ENCODE measurements at places on chromosomes 4 and X.

GRCh38 chrX:74924449-74925224, 615 bp downstream of the NEXMIF start:
- no peak for DNase-seq

- DNase-seq: peak; percentile 18
These were observed 82.6 kb downstream of the HADH start for GRCh38 chr4:108072300-108072699.

- DNase-seq: no peak
These were observed 4.7 kb downstream of the TMSB4X start for GRCh38 chrX:12979616-12980015.

GRCh38 chrX:23694606-23695005, 27.3 kb downstream of the PRDX4 start:
- no peak for DNase-seq

- DNase-seq: no peak
These were observed 50.5 kb downstream of the HELT start for GRCh38 chr4:185068837-185069236.

DNA sequence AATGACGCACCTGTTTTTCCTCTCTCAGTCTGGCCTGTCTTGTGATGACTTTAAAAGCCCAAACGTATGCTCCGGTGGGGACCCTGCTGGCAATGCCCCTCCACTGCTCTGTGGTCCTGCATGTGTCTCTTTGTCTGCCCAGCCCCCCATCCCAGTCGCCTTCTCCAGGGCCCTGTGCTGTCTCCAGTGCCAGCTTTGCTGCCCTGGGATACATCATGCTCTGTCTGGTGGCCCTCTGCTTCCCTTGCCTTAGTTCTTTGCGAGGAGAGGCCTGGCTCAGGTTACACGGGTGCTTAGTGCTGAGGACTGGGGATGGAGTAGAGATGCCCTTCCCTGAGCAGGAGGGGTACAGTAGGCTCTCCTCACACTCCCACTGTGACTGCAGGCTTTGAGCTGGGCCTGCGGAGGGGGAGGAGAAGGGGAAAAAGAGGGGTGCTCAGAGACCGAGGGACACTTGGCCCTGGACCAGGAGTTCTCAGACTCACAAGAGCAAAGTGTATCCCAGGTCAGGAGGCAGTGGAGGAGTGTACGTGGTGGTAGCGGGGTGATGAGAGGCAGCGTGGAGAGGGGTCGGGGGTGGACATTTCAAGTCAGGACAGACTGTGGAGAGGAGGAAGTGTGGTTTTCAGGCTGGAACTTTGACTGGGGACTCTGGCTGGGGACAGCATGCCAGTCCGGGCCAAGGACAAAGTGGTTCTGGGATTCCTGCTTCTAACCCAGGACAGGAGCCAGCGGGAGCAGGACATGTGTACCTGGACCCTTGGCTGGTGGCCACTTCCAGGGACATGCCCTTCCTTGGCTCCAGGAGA, 2.8 kb downstream of the APLN start:
- DNase-seq: no peak

DNA sequence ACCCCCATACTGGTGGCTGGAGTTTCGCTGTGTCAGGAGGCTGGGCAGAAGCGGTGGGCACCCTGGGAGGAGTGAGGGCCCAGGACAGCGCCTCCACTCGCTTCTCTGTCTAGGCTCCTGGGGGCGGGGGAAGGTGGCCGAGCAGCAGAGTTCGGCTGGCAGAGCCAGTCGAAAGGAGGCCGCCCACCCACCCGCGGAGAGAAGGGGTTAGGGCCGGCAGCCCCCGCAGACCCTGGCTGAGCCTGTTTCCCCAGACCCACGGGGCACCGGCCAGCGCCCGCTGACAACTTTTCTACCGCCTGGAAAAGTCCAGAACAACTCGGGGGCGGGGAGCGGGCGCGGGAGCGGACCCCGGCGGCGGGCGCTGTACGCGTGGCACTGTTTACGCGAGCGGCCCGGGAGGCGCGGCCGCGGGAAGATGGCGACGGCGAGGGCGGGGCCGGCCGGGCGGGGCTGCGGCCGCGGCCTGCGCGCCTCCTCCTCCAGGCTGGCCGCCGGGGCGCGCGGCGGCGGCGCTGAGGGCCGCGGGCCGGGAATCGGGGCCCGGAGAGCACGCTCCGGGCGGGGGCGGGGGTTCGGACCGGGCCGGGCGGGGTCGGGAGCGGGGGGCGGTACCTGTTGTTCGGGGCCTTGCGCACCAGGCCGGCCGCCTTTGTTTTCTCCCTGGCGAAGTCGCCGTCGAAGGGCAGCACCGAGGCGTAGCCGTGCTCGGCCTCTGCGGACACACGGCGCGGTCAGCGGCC, 628 bp downstream of the MXD4 start:
- peak; percentile 49 for DNase-seq

GRCh38 chrX:119015407-119016237, 41.2 kb downstream of the LONRF3 start:
- DNase-seq: no peak

DNA sequence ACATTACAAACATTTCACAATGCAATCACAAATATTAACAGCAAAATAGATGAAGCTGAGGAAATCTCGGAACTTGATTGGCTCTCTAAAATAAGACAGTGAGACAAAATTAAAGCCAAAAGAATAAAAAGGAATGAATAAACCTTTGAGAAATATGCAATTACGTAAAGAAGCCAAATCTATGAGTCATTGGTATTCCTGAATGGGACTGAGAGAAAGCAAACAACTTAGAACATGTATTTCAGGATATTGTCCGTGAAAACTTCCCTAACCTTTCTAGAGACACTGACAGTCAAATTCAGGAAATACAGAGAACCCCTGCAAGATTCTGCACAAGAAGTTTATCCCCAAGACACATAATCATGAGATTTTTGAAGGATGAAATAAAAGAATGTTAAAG, 48.4 kb upstream of the SPANXN2 start:
- DNase-seq: no peak

DNA sequence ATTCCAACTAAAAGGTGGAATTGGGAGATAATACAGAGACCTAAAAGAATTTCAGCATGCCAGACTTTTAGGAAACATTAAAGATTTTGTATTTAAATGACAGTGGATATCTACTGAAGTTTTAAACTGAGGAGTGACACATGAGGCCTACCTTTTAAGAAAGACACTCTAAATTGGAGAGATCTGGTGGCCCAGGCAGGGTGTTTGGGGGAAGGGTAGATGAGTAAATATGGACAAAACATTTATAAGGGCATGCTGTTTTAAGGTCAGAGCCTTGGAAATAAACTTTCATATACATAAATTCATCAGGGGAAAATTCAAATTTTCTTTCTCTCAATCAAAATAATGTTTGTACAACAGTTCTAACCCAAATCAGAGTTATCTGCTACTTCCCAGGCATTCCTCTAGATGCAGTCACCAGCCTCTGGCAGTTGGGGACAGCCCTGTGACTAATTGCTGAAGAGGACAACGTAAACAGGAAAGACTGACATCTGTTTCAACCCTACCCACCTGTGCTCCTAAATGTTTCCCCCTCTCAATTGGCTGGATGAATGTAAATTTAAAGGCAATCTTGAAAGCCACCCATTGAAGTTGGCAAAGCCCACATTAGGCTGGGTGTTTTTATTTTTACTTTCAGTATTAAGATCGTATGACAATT, 1646.9 kb upstream of the ADGRL3 start:
- no peak for DNase-seq

DNA sequence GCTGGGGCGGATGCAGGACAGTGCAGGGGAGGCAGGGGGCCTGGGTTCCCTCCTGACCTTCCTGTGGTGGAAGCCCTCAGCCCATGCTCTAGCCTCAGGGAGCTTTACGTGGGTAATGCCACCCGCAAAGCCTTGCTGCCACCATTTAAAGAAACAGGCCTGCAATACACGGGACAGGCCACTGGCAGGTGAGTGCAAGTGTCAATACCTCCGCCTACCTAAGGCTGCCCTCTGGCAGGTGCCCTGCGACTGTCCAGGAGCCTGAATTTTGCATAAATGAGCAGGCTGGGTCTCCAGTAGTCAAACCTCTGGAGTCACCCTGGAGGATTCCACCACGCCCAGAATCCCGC, 5.9 kb downstream of the CRMP1 start:
- no peak for DNase-seq

DNA sequence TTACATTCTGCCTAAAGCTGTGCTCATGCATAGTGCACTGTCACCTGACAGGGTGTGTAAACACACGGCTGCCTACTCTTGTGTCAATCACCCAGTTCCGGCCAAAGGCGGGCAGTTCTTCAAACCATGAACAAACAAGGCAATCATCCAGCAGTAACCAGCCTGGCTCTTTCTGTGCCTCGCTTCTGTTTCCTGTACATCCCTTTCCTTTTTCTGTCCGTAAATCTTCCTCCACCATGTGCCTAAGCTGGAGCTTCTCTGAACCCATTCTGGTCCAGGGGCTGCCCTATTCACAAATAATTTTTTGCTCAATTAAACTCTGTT, 60.8 kb upstream of the CBR4 start:
- DNase-seq: no peak

DNA sequence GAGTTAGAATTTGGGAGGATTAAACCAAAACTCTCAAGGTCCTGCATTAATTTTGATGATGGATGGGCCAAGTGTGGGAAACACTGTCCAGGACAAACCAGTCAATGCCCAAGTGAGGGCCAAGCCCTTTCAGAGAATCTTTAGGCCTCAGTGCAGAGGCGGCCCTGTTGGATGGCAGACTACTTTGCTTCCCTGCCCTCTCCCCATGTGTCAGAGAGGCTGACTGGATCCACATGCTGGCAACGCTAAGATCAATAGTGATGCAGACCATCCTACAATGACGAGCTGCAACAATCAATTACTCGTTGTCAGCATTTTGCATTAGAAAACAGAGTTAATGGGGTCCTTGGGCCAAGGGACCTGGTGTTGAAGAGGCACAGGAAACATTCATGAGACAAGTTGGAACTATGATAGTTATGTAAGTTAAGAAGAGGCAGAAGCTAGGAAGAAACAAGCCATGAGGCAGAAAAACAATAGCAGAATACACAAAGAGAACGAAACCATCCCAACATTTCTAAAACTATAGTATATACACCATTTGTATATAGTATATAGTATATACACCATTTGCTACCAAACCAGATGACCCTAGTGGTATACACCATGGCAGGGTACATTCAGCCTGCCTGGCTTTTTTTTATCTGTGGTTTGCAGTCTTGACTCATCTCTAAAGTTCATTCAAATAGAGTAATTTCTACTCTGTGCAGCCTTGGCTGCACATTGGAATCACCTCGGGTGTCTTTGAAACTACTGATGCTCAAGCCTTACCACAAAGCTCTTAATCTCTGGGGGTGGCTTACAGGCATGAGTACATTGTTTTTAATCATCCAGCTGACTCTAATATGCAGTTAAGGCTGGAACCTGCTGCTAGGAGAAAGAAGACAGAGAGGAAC, 147.7 kb upstream of the GYPA start:
- no peak for DNase-seq

DNA sequence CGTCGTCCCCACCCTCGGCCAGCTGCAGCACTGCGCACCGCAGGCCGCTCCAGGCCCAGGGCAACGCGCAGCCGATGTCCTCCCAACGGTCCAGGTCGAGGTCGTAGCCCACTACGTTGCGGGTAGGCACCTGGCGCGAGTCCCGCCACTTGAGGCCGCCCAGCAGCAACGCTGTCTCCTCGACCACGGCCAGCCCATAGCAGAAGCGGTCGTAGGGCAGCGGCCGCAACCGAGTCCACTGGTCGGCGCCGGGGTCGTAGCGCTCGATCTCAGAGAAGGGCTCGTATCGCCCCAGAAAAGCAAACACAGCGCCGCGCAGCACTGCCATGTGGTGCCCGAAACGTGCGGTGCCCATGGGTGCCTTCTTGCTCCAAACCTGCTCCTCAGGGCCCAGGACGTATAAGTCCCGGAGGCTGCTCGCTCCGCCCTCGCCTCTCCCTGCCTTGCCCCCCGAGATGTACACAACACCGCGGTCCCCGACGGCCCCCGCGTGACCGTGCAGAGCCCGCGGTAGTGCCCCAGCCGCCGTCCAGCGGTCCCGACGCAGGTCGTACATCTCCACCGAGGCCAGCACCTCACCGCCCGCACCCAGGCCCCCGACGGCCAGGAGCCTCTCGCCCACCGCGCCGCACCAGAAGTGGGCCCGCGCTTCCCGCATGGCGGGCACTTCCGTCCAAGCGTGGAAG, 2.1 kb downstream of the KLHL34 start:
- no peak for DNase-seq

GRCh38 chr4:48483777-48484493, 792 bp downstream of the SLC10A4 start:
- DNase-seq: no peak

- DNase-seq: no peak
These were observed 1982.5 kb downstream of the ARAP2 start for GRCh38 chr4:34261799-34262314.

- DNase-seq: peak; percentile 61
These were observed 726 bp upstream of the KANTR start for GRCh38 chrX:53093177-53093655.

DNA sequence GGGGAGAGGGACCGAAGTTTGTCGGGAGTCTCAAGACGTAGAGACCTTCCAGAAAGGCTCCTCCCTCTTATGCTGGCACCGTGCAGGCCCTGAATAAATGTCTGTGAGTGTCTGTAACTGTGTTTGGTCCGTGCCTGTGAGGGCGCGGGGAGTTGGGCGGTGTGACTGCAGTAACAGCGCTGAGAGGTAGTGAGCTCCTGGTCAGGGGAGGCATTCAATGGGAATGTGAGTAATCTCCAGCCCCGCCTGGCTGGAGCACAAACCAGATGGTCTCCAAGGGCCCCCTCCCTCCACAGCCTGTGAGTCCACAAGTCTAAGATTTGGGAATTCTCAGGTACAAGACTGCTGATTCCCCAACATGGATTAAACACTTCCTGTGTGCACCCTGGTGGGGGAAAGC, 100.0 kb downstream of the HMX1 start:
- no peak for DNase-seq

DNA sequence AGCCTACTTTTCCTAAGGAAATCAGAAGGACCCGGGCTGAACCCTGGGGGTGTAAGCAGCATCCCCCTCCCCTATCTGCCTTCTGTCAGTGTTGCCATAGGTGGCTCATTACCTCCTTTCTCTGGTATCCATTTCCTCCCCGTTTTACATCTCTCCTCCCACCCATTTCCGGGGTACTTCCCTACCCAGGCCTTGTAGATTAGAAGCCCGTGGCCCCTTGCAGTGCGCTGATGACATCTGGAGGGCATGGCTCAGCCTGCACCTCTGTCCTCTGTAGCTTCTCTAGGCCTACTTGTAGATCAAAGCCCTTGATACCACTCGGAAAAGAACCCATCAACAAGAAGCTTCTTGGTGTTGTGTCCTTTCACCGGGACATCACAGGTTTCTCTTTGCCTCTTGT, 71.8 kb downstream of the NBDY start:
- DNase-seq: peak; percentile 20

Measured in activated T-helper 1 cell treated with Interleukin-2 at 50 U/mL for 16 hours (primary cell).